ENCODE measurements at places on chromosomes 12 and 14. TPM values are rescaled to one million over a fixed set of nuclear protein-coding genes. Genes with fewer than 3 reads are reported as not detected.

GRCh38 chr12:56231184-56231582 lies 1.3 kb downstream of the SLC39A5 start:
- DNase-seq = no peak

DNA sequence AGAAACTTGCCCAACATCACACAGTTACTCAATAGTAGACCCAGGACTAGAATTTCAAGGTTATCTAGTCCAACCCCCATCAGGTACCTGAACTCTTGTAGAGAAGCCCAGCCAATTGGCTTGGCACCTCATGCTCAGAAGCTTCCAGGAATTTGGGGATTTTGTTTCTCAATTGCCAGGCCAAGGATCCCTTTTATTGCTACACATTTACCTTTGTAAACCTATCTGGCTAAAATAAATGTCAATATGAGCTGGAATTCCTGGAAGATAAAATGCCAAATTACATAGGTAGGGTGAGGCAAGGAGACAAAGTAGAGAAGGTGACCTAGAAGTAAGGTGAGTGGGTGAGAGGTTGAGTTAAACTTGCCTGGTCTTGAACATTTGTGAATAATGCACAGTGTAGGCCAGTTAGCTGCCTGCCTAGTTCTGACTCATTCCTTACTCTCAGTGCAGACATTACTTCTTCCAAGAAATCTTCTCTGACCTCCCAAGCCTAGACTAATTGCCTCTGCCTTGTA lies 36.3 kb downstream of the SDR9C7 start:
- no peak for DNase-seq

The TAMALIN gene
- total RNA-seq = 16.5 TPM

DNA sequence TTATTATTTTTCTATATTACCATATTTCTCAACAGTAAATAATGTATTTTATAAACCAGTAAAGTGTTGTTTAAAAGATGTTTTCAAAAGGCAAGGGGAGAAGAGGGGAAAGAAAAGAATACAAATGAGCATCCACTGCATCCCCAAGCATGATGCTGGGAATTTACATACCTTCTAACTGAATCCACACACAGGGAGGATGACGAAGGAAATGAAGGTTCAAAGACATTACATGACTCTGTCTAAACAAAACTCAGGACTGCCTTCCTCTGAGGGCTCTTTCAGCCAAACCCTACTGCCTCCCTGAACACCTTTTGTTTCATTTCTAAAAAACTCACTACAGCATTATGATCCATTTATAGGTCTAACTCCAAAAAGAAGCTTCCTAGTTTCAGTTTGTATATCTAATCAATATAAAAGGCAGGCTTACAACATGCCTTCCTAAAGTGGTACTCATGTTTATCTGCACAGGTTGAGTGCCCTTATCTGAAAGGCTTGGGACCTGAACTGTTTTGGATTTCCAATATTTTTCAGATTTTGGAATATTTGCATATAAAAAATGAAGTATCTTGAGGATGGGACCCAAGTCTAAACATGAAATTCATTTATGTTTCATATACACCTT lies 30.3 kb downstream of the DICER1 start:
- DNase-seq = no peak

The RD3L gene
- total RNA-seq = not detected

The RNASE8 gene
- not detected for total RNA-seq

- no peak for DNase-seq
These were observed 48.3 kb upstream of the ZFP36L1 start for GRCh38 chr14:68841016-68841809.

The CPNE6 gene
- total RNA-seq = not detected

- DNase-seq = no peak
These were observed 219.7 kb upstream of the BTG1 start for GRCh38 chr12:92365333-92365732.

The PCNX1 gene
- 30.8 TPM for total RNA-seq

DNA sequence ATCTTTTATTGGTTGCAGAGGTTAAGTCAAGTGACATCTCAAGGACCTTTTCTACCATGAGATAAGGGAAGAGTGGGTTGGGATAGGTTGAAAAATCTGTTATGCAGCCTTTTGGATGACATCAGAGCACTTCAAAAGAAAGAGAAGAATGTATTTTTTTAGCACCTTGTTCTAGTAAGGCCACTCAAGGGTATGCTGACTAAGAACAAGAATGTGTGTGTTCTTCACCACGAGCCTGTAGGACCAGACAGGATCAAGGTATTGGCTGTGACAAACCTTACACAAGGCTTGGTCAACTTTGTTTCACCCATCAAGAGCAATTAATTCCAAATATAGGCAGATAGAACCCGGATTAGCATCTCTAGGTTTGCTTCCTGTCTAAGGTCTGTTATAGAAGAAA lies 142.5 kb downstream of the SAMD4A start:
- DNase-seq = no peak

DNA sequence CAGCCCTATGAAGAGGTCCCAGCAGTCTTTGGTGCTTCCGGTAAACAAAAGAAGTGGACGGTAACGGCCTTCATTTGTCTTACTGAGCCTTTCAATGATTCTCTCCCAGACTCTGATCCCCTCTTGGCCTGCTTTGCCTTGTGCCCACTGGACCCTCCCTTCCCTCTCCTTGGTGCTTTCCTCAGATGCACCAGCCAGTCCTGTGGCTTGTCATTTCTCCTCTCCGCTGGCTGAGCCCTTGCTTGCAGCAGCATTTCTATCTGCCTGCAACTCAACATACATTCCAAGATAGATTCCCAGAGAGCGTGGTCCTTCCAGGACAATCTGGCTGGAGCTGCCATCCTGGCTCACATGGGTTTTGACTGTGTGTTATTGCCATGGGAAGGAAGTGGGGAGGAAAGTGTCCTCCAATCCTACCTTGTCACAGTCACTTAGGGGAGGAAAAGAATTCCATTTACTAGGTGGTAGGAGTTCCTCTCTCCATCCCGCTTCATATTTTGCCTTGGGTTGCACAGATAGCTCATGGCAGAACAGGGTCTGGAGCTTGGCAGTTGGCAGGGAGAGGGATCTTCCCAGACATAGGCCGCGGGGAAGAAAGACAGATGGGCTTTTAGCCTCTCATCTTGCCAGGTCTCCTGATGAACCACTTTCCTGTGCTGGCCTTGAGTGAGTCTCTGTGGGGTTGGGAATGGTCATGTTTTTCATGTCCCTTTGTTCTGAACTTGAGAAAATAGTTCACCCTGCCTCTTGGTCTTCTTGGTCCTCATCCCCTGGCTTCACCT lies 92.8 kb upstream of the KCNA1 start:
- DNase-seq = no peak

- DNase-seq = no peak
These were observed 151.8 kb downstream of the FOXN3 start for GRCh38 chr14:89265234-89265633.

DNA sequence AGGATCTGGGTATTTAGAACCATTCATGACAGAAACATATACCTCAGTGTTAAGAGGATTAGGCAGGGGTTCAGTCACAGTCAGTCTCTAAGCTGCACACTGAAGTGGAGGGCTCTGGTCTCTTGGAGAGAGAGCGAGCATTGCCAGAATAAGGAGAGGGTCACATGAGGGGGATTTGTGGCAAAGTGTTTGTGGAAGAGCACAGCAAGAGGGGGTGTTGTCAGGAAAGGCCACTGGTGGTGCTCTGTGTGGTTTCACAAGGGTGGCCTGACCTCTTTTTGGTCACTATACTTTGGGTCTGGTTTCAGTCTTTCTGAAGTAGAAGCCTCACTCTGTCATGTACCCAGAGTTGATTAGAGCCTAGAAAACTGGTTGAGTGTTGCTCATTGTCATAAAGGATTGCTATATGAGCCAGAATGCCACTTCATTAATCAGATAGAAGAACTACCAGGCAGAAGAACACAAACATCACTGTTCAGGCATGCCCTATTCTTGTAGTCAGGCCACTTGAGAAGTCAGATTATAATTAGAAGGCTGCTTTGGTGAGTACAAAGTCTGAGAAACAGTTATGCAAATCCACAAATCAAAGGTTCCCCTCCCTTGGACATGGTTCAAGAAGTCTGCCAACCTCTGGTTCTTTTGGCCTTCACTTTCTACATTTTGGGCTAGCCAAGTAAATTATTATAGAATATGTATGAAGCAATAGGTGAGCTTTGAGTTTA lies 8.4 kb downstream of the TMEM19 start:
- DNase-seq = no peak

DNA sequence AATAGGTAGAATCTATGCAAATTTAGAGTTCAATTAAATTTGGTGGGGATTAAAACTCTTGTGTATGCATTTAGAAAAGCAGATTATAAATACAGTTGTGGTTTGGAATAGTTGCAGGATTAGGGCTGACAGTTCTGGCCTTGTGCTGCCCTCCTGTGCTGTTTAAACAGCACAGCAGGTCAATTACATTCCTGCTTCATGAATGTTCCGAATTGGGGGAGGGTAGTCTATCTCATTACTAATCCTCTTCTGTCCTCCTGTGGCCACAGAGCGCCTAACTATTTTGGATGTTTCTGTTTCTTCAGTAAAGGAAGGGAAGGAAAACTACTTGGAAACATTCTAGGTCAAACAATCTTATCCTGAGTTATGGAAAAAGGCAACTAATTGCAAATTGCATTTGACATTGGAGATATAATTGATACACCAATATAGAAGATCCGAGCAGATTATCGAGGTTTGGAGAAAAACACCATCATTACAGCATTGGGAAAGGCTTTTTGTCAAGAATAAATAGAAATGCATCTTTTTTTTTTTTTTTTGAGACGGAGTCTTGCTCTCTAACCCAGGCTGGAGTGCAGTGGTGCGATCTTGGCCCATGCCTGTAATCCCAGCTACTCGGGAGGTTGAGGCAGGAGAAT lies 8.7 kb upstream of the GPR19 start:
- DNase-seq = no peak

- DNase-seq = no peak
These were observed 81.2 kb downstream of the BCL11B start for GRCh38 chr14:99190696-99191394.

DNA sequence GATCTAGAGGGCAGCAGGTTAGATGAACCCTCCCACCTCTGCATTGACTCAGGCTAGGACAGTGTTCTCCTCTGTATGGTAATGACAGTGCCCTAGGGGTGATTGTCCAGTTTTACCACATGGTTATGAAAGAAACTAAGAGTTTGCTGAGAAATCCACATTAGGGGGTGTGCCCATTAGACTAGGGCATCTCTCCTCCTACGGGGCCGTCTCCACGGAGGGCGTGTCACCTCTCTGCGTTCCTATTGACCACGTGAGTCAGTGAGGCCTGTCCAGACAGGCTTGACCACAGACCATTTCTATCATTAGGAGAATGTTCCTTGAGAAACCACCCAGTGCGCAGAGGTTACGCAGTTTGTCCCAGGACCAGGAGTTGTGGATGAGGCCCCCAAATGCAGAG lies 8.3 kb downstream of the MVK start:
- DNase-seq = no peak

DNA sequence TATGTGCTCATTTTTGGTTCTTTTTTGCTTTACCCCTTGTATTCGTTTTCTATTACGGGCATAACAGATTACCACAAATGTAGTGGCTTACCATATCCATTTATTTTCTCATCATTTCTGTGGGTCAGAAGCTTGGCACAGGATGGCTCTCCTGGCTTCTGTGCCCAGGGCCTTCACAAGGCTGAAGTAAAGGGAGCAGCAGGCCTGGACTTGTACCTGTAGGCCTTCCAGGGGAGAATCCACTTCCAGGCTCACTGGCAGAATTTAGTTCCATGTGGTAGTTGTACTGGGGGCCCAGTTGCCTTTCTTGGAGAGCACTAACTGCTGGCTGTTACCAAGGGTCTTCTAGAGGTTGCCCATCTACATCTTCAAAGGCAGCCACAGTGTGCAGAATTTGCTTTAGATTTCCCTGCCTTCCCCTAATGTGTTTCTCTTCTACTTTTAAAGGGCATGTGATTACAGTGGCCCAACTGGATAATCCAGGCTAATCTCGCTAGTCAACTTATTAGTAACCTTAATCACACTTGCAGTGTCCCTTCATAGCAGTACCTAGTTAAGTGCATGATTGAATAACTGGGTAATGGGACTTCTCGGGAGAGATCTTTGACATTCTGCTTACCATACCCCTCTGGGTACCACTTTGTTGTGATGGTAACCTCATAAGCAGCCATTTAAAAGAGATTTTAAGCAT lies 67.0 kb downstream of the CRADD start:
- no peak for DNase-seq

The ANO4 gene
- not detected for total RNA-seq

DNA sequence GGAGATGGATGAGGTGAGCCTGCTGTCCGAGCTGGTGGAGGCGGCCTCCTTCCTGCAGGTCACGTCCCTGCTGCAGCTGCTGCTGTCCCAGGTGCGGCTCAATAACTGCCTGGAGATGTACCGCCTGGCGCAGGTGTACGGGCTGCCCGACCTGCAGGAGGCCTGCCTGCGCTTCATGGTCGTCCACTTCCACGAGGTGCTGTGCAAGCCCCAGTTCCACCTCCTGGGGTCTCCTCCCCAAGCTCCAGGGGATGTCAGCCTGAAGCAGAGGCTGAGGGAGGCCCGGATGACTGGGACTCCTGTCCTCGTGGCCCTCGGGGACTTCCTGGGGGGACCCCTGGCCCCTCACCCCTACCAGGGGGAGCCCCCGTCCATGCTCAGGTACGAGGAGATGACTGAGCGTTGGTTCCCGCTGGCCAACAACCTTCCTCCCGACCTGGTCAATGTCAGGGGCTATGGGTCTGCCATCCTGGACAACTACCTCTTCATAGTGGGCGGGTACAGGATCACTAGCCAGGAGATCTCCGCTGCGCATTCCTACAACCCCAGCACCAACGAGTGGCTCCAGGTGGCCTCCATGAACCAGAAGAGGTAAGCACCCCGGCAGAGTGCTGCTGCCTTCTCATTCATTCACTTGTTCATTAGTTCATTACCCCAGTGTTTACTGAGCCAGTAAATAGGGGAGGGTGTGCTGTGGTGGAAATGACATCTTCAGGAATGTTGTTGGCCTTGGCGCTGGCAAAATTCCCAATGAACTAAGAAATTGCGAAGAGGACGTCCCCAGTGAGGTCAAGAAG lies 774 bp upstream of the MANSC4 start:
- peak; percentile 13 for DNase-seq

GRCh38 chr12:48005001-48005749 lies 899 bp upstream of the COL2A1 start:
- DNase-seq = no peak

The FAM186B gene
- 0.38 TPM for total RNA-seq

DNA sequence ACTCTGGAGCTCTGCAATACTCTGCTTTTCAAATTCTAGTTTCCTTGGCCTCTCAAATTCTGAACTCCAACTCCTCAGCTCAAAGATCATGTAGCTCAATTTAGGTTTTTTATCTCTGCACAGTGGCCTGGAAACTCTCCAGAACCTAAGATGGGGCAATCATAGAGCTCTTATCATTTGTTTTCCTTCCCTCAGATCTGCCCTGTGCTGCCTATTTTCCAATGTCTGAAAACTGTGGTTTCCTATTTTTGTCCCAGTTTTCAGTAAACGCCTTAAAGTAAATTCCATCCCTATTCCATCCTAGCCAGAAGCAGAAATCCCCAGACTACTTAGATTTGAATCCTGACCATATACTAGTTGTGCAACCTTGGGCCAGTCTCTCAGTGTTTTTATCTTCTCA lies 73.2 kb downstream of the CEP83 start:
- no peak for DNase-seq

DNA sequence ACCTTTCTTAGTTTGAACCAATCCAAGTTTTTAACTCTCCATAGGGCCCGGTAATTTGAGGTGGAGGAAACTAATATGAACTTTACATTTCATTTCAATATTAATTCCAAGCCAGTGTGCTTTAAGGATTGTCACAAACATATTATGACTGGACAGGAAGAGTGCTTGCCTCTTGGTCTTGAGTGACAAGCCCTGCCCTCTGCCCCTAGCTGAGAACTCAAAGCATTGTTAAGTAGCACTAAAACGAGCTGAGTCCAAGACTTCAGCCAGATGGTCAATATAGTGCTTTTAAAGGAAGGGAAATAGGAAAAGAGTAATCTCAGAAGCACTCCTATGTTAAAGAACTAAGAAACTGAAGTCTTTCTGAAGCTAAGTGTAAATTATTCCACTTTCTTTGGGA lies 17.1 kb downstream of the TRMT5 start:
- no peak for DNase-seq
